ENCODE measurements at places on chromosomes 3 and 15.
A peak's percentile ranks its signal among the peaks of the same experiment; 100 is the strongest.

GRCh38 chr3:37149257-37149656 is 25.1 kb downstream of the LRRFIP2 start:
- no peak for DNase-seq

- DNase-seq: peak; percentile 76
Observed at GRCh38 chr3:128112357-128112968, 11.1 kb downstream of the RUVBL1 start.

DNA sequence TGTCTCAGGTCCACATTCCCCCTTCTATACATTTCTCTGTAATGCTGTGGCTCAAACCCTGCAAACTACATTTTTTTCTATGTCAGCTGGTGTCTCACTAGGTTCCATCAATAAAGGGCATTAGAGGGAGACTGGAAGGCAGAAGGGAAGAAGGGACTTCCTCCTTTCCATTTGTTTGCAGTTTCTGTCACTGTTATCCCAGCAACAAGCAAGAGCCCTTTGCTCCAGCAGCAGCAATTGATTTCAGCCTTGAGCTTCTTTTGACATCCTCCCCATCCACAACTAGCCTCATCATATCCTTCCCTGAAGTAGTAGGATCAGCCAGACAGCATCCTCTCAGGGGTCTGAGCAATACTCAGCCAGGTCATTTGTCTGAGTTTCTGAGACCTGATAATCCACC is 5.3 kb upstream of the NCK1 start:
- DNase-seq: no peak

DNA sequence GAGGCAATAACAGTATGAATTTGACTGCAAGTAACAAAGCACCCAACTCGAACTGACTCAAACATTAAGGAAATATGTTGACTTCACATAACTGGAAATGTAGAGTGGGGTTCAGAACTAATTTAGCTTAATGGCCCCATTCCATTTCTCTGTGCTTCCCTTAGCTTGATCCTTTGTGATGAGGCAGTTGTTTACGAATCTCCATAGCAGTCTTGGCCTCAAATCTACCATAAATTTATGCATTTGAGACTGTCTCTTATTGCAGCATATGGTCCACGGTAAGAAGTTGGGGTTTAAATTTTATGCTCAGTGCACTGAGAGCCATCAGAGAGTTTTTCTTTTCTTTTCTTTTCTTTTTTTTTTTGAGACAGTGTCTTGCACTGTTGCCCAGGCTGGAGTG is 148.7 kb upstream of the POU1F1 start:
- no peak for DNase-seq

GRCh38 chr15:91047545-91048199 is 25.3 kb upstream of the VPS33B start:
- DNase-seq: peak; percentile 26

GRCh38 chr15:85306946-85307686 is 73.3 kb upstream of the AKAP13 start:
- no peak for DNase-seq

- DNase-seq: no peak
Observed at GRCh38 chr15:50500352-50500751, 46.1 kb downstream of the USP50 start.

DNA sequence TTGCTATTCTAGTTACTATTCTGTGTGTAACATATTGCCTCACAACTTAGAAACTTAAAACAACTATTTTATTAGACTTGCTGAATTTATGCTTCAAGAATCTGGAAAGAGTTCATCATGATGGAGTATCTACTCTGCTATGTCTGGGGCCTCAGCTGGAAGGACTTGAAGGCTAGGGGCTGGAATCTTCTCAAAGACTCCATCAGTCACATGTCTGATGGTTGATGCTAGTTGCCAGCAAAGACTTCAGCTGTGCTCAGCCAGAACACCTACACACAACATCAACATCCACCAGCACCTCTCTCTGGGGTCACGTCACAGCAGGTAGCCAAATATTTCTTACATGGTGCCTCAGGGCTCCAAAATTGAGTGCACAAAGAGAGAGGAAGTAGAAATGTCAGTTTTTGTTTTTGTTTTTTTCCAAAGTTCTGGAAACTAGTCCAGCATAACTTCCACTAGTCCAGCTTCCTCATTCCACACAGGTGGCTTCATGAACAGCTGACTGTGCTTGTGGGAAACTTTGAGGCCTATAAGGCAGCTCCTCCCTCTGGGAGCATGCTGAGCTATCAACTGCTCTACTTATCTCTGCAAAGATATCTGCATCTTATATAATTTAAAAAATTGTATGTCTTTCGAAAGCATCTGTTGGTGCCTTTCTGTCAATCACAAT is 325.4 kb upstream of the AGTR1 start:
- no peak for DNase-seq

GRCh38 chr3:194357681-194358080 is 6.6 kb upstream of the CPN2 start:
- no peak for DNase-seq

GRCh38 chr3:33060609-33061337 is 36.2 kb downstream of the GLB1 start:
- DNase-seq: peak; percentile 57

DNA sequence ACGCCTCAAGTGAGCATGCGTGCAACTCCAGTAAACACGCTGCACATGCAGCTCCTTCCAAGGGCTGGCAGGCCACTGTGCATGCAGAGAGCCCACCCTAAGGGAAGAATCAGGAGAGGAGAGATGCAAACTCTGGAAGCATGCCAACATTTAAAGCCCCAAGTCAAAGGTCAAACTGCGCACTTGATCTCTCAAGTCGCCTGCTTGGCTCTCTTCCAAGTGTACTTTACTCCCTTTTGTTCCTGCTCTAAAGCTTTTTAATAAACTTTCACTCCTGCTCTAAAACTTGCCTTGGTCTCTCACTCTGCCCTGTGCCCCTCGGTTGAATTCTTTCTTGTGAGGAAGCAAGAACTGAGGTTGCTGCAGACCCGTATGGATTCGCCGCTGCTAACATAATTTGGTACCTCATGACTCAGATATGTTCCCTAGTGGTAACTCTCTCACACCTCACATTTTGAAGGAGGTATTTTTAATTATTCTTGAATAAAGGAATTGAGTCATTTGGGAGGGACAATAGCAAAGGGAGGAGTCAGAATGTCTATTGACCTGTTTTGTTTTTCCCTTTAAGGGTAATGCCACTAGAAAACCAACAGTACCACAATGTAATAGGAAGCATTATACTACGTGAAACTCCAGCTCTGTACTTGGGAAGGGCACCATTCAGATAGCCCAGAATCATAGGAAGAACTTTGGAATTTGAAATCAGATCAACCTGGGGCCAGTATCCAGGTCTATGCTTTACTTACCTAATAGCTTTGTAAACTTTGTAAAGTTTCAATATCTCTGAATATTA is 19.6 kb upstream of the DGKG start:
- DNase-seq: no peak

DNA sequence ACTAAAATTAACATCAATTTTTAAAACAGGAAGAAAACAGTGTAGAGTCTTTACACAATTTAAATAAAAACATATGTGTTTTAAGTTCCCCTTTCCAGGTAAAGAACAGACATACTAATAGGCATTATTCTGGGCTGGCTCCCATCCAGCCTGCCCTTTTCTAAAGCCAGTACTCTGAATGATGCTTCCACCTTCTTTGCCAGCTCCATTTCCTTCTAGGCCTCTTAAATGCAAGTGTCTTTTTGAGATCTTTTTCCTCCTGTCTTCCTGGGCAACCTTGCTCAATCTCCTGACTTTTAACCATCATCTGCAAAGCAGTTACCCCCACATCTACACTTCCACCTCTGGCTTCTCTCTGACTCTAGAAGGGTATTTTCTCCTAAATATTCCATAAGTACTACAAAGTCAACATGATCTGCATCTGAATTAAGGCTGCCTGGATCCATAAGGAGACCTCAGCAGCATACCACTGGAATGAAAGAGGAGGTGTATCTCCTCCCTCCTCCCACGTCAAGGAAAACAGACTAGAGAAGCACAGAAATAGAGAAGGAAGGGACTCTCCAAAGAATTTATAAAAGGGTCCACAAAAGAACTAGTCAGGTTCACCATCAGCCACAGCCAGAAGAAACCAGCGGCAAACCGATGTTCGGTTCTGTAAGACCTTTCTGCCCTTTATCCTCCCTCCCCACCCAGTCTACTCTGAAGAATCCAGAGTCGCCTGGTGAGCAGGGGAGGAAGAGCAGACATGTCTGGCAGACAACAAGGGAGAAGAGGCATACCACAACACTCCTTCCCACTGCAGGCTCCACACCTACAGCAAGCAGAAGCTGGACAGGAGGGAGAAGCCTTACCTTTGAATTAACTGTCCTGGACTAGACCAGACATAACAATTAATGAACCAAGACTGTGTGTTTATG is 47.1 kb downstream of the GOLIM4 start:
- DNase-seq: no peak

DNA sequence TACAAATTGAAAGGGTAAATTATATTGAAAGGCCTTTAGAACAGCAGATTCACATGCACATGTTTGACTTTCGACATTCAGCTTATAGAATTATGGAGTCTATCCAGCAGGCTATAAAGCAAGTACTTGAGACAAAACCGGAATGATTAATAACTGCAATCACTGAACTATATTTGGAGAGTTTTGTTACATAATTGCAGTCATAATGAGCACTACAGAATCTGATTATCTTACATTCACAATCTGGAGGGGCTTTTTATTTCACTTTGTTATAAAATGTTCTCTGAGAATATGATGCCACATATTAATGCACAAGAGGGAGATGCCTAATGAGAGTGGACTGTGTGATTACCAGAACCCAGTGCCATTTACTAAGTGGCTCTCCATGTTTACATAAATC is 64.3 kb downstream of the NSUN3 start:
- DNase-seq: no peak

DNA sequence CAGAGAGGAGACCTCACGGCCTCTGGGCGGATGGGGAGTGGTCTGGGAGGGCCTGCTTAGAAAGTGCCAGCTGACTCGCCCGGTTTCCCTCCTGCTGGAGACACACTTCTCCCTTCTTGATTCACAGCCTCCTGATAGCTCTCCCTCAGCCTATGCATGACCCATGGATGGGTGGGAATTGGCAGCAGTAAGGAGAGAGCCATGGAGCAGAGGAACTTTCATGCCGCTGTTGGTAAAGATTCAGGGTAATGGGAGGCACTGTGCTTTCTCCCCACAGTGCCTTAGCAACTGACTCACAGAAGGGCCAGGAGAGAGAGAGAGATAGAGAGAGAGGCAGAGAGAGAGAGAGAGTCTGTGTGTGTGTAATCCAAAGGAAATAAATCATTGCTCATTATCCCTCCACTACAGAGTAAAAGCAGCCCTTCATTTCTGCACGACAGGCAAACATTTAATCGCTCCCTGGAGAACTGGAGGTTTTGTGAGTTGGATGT is 82.8 kb downstream of the SEMA5B start:
- no peak for DNase-seq

GRCh38 chr3:184599143-184599542 is 37.6 kb downstream of the EPHB3 start:
- DNase-seq: no peak

GRCh38 chr15:64144565-64145281 is 6.8 kb upstream of the SNX22 start:
- DNase-seq: no peak

DNA sequence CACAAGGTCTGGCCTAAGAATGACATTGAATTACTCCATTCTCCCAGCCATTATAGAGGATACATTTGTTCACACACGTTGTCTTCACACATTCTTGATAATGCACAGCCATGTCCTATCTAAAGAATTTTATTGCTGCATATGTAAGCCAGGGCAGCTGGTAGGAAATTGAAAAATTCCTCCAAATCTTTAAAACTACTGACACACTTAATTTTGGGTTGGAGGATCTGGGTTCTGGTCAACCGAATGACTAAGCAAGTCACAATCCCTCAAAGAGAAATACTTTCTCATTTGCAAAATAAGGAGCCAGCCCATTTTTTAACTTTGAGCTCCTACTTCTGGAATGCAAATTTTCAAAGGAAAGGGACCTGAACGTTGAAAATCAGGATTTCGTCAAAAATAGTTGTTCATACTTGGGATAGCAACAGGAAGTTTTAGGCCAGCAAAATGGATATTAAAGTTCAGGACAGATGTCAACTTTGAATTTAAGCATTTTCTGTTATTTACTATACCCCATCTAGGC is 638.3 kb downstream of the NTRK3 start:
- DNase-seq: no peak
